Prostate gland (tissue), 2 donors: ENCODE measurements at places on chromosomes 1 and 21. TPM values are rescaled to one million over a fixed set of nuclear protein-coding genes. Genes with fewer than 3 reads are reported as not detected.

PLEKHN1 gene
- 6.4 TPM for total RNA-seq

DNA sequence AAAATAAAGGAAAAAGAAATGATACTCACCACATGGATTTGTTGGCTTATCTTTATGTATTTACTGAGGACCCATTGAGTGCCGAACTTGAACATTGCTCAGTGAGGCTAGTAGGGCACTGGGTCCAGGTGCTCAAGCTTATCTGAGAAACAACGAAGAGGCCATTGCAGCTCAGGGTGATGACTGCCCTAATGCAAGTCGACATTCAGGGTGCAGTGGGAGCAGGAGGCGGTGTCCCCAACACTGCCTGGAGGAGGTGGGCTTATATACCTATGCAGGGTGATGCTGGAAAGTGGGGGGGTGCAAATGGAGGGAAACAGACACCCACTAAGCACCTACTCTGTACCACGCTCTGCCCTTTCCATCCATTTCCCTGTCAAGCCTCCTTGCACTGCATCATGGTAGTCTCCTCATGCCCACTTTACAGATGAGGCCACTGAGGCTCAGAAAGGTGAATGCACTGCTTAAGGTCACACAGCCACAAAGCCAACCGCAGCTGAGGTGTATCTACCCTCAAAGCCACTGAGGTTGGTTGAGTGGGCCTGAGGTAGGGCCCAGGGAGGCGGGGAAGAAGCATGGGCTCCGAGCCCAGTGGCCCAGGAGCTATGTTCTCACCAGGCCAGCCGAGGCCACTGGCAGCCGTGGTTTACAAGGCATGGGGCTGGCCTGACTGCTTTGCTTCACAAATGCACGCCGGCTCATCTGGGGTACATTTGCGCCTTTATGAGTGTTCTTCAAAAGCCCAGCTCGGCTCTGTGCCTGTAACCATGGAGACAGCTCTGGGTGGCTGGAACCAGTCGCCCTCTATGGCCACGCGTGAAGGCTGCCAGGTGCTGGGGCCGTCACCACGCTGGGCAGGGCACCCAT, 103.8 kb downstream of the EPHB2 start:
- DNase-seq = peak; percentile 84

DNA sequence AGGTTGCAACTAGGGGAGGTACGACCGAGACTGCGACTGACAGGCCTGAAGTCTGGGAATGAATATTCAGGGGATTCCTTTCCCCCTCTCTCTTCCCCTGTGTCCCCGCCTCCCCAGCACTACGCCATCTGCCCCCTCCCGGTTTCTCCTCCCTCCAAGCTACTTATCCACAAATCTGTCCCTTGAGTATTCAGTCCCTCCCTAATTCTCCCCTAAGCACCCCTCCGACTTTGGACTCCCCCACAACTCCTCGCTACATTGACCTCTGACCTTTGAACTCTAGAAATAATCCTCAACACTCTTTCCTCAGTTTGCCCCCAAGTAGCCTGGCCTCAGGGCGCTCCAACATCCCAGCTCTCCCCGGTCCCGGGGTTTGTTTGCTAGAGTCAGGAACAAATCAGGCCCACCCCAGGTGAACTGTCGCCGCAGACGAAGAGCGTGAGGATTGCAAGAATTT, 393 bp downstream of the LYSMD1 start:
- DNase-seq = peak; percentile 35

GRCh38 chr1:224447251-224447650, 12.7 kb upstream of the WDR26 start:
- DNase-seq = no peak

DNA sequence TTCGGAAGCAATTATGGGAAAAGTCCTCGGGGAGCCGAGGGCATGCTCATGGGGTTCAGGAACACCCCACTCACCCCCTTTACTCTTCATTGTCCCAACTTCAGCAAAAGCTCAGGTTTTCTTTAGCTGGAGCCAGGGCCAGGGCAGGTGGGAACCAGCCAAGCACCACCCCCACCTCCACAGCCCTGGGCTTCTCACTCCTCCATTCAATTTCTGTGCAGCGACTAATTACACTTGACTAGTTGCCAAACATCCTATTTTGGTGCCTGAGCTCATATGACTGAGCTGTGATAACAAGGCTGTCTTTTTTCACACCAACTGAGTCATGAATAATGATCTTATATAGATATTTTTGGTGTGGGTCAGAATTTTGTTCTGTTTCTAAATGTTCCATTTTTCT, 257.2 kb upstream of the AJAP1 start:
- no peak for DNase-seq

DNA sequence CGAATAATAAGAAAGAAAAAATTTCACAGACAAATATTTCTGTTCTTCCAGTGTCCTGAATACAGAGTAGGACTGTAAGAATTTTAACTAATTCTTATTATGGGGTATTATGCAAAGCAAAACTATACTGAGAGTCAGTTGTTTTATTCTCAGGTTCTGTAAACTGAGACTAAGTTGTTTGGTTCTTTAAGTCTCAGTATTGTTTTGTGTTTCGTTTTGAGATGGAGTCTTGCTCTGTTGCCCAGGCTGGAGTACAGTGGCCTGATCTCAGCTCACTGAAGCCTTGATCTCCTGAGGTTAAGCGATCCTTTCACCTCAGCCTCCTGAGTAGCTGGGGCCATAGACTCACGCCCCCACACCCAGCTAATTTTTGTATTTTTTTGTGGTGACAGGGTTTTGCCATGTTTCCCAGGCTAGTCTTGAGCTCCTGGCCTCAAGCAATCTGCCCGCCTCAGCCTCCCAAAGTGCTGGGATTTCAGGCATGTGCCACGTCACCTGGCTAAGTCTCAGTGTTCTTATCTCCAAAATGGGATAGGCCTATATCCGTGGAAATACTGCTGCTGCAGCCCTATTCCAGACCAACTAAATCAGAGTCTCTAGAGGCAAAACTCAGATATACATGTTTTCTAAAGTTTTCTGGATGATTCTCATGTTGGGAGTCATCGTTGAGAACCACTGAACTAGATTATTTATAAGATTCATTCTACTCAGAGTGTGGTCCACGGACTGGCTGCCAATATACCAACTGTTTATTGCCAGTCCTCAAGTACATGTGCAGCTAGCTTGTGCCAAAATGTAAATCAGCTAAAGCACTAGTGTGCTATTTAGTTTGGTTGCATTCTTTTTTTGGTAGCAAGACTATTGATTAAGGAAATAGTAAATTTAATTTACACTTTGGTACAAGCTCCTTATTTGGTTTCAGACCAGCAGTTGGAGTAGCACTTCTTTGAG, 116.6 kb downstream of the HS2ST1 start:
- DNase-seq = no peak

- no peak for DNase-seq
Measured at GRCh38 chr1:172136925-172137324, 283.6 kb upstream of the C1orf105 start.

DNA sequence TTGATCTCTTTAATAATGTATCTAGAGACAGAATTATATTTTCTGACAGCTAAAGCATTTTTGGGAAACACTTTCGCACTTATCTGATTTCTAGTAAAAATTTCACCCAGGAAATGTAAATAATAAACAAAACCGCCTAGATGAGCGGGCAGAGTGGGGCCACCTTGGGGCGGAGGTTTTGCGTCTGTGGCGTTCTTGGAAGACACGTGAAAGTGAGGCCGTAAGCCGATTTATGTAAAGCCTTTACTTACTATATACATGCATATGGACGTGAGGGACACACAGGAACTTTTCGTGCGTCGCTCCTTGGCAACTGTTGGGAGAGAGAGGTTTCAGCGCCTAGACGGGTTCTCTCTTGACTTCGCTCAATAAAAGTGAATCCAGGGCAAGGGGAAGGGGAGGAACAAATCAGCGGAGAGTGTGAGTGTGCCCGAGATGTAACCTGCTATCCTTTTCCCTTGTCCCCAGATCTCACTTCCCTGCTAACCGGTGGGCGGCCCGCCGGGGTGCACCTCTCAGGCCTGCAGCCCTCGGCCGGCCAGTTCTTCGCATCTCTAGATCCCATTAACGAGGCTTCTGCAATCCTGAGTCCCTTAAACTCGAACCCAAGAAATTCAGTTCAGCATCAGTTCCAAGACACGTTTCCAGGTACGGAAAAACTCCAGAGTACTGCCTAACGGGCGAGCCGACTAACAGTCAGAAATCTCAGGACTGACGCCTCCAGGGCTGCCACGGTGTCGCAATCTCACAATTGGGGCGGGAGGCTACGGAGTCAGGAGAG, 1.7 kb downstream of the HLX start:
- no peak for DNase-seq

GRCh38 chr21:17709266-17709611, 96.5 kb upstream of the BTG3 start:
- no peak for DNase-seq
